ENCODE measurements at places on chromosomes 4 and X. TPM values are rescaled to one million over a fixed set of nuclear protein-coding genes. Genes with fewer than 3 reads are reported as not detected.

The POLN gene
- 1.5 TPM for total RNA-seq

The TLR6 gene
- 60.6 TPM for total RNA-seq

The CNKSR2 gene
- total RNA-seq, result 22.5 TPM

The MFSD8 gene
- total RNA-seq, result 52.2 TPM

The ARSJ gene
- not detected for total RNA-seq

The ADH1B gene
- not detected for total RNA-seq

The PRSS12 gene
- total RNA-seq, result not detected

The MAP7D2 gene
- not detected for total RNA-seq

GRCh38 chr4:154731756-154732155, 12.0 kb upstream of the LRAT start:
- no peak overlapping the region for H3K27ac ChIP-seq
- no peaks in the 10 kb centered on the region for H3K4me1 ChIP-seq
- H3K36me3 ChIP-seq, result no peaks in the 10 kb centered on the region
- H3K4me3 ChIP-seq, result no peak overlapping the region
- DNase-seq, result no peak

DNA sequence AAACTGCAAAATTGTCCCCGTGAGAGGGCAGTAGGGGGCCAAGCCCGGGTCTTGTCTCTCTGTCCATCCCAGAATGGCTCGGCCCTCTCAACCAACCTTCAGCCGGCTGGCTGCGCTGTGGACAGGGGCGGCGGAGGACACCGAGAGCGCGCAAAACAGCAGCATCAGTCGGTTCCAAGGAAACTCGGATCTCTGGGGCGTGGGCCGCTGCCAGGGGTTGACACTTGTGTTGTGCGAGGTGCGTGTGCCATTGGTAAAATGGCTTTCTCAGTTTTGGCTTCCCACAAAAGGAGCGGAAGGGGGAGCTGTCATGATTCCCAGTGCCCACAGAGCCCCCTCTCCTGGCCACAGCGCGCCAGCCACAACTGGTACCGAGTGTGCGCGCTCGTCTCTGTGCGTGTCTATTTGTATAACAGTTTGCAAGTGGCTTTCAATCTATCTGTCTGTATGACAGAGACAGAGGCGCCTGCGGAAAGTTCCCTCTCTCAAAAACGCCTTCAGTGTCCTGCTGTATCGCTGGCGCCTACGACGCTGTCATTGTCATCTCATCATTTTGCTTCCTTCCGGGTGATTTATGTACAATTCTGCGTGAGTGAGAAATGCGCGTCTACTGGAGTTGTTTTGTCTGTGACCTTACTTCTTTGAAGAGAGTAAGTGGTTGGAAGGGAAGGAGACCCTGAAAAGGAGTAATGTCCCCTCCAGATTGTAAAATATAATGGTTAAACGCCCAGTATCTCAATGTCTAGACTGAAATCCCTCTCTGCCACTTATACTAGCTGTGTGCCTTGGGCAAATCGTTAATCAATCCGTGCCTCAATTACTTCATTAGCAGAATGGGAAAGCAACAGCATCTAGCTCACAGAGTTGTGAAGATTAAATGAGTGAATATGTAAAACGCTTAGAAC, 1.8 kb downstream of the DKK2 start:
- peaks cover 35% of the 10 kb centered on the region for H3K27me3 ChIP-seq
- H3K27ac ChIP-seq, result no peak overlapping the region
- H3K36me3 ChIP-seq, result no peaks in the 10 kb centered on the region
- H3K4me3 ChIP-seq, result no peak overlapping the region
- peak; percentile 2 for DNase-seq
- H3K4me1 ChIP-seq, result peaks cover 13% of the 10 kb centered on the region

DNA sequence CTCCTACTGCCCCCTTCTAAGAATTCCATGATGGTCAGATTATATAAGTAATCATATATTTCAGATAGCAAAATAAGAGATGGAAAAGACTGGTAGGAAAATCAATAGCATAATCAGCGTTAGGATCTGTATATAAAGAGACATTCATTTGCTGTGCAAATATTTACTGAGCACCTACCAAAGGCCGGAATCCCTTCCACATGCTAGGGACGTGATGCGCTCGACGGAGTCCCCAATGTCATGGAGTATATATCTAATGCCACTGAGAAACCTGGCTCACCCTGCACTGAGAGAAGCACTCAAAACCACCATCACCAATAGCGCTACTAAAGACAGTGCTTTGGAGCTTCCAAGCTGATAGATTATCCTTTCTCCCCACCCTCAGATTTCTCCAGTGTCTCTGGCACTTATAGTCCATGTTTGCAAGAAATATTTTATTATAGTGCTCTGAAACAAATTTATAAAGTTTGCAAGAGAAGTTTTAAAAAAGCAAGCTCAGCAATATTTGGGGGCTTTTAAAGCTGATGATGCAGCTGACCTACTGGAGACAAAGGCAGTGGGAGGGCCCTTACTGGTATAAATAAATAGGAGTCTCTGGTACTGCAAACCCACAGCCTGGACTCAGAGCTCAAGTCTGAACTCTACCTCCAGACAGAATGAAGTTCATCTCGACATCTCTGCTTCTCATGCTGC, at the start of gene CXCL13:
Gene CXCL13 (plus strand): TSS at position 611 of the 693 bp plus-strand sequence. CDS start 46 bp downstream, at position 657.
- DNase-seq, result no peak
- H3K36me3 ChIP-seq, result no peaks in the 10 kb centered on the region
- no peak within 1 kb of the TSS for H3K4me3 ChIP-seq
- no peak within 1 kb of the TSS for H3K27ac ChIP-seq
- no peaks in the 10 kb centered on the region for H3K4me1 ChIP-seq

DNA sequence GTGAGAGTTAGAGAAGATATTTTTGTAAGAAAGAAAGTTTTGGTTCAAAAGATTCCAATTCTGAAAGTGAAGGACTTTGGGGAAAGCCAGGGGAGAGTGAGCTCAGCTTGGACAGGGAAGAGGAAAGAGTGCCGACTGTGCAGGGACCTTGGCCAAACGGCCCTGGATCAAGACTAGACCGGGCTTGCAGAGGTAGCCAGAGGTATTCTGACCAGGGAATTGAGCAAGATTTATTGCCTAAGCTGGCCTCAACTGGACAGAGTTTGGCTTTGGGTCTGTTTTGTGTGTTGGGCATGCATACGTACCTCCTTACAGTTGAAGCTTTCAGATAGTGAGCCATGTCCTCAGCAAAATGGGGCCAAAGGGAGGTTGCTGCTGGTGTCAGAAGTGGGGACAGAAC, 11.6 kb downstream of the PLAC1 start:
- H3K4me1 ChIP-seq, result no peaks in the 10 kb centered on the region
- DNase-seq, result no peak
- H3K27ac ChIP-seq, result no peak overlapping the region

DNA sequence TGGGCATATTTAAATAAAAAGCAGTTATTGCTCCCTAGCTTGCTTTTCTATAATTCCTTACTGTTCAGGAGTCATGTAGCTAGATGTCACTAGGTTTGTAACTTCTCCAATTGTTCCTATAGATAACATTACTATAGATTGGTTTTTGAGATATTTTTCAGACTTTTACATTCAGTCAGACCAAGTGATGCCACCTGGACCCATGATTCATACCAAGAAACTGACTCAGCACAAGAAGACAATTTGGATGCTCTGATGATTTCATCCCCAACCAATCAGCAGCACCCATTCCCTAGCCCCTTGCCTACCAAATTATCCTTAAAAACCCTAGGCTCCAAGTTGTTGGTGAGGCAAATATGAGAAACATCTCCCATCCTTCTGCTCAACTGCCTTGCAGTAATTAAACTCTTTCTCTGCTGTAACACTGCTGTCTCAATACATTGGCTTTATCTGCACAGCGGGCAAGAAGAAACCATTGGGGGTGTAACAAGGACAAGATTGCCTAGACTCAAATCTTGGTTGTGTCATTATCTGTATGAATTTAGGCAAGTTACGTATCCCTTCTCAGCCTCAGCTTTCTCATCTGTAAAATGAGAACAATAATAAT, 11.8 kb upstream of the NEIL3 start:
- H3K4me1 ChIP-seq, result no peaks in the 10 kb centered on the region
- H3K4me3 ChIP-seq, result no peak overlapping the region
- no peaks in the 10 kb centered on the region for H3K27me3 ChIP-seq
- H3K36me3 ChIP-seq, result no peaks in the 10 kb centered on the region
- DNase-seq, result no peak

DNA sequence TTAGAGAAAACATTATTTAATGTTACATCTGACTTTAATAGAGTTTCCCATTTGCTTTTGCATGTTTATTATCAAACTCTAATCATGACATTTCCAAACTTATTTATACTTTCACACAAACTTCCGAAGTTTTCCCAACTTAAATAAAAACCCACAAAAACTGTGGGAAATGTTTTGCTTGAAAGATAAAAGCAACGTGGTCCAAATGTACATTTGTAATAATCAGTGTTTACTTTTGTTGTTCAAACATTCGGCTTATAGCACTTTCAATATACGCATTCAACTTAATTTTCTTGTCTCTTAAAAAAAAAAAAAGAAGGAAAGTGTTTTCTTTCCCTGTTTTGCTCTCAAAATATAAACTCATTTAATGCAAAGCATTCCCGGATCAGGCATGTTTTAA, 51.0 kb downstream of the STX18 start:
- H3K4me1 ChIP-seq, result peaks cover 12% of the 10 kb centered on the region
- no peaks in the 10 kb centered on the region for H3K36me3 ChIP-seq
- no peak overlapping the region for H3K27ac ChIP-seq
- H3K4me3 ChIP-seq, result no peak overlapping the region

- no peaks in the 10 kb centered on the region for H3K4me1 ChIP-seq
- no peak for DNase-seq
- H3K36me3 ChIP-seq, result no peaks in the 10 kb centered on the region
- no peak overlapping the region for H3K27ac ChIP-seq
- no peak overlapping the region for H3K4me3 ChIP-seq
Measured at GRCh38 chrX:128460835-128461234, 408.6 kb upstream of the ACTRT1 start.

DNA sequence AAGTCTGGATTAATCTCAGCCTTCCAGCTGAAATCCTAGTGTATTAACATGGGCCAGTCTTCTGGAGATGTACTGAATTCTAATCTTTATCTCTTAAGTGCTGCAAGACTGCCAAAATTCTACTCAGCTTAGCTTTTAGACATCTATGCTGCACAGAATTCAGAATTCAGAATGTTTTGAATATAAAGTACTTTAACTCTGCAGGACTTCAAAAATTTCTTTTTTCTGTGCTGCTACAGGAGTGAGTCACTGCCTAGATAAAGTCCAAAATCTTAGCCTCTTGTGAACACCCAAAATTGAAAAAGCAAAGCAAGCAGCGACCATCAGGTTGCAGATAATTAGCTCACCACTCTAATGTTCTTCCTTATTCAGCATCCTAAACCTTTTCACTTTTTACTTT, 1092.6 kb upstream of the PCDH10 start:
- no peaks in the 10 kb centered on the region for H3K4me1 ChIP-seq
- H3K4me3 ChIP-seq, result no peak overlapping the region
- DNase-seq, result no peak
- H3K27ac ChIP-seq, result no peak overlapping the region
- H3K36me3 ChIP-seq, result no peaks in the 10 kb centered on the region
- H3K27me3 ChIP-seq, result no peaks in the 10 kb centered on the region

- no peaks in the 10 kb centered on the region for H3K27me3 ChIP-seq
- H3K4me1 ChIP-seq, result no peaks in the 10 kb centered on the region
- H3K4me3 ChIP-seq, result no peak overlapping the region
- H3K36me3 ChIP-seq, result no peaks in the 10 kb centered on the region
Measured at GRCh38 chr4:110248100-110248499, 49.7 kb upstream of the ELOVL6 start.

DNA sequence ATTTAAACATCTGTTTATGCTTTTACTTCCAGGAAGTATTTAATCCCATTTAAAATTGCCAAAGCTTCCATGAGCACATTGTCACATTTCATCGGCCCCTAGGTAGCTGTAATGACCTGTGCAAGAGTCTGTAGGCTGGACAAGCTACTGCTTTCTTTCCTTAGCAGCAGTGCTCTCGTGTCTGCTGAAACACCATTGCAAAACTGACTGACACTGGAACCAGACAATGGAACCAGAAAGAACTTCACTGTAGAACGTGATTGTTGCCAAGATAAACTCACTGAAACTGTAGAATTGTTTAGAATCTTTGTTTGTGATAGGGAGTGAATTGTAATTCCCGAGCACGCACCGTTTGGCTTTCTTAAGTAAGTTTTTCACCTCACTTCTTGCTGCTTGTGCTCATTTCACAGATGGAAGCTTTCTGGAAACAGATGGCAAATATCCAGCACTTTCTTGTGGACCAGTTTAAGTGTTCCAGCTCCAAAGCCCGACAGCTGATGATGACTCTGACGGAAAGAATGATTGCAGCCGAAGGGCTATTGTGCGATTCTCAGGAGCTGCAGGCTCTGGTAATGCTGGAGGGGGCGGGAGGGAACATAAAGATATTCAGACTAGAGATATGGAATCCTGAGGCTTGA, 36.9 kb downstream of the EVC start:
- H3K27ac ChIP-seq, result no peak overlapping the region
- H3K4me3 ChIP-seq, result no peak overlapping the region
